ENCODE measurements at places on chromosomes 2 and 18.

- DNase-seq: no peak
These were observed 61.6 kb upstream of the NCOA1 start for GRCh38 chr2:24429197-24430074.

DNA sequence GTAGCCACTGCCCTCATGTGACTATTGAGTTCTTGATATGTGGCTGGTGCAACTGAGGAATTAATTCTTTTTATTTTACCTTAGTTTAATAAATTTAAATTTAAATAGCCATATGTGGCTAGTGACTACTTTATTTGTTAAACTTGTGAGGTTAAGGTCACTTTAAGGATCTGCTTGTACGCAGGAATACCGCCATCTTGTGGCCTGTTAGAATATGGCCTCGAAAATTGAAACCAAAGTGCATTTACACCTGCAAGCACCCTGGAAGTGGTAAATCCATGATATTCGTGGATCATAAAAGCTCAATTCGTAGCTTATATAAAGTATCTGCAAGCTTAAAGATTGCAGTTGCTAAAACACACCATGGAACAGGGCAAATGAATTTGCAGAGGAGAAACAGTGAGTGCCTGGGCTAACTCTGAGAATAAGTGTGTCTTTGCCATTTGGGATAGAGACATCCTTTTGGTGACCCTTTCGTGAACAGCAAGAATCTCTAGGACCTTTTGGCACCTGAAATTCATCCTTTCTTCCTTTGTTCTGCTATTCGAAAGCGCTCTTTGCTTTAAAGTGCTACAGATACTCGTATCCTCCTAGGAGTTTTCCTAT lies 59.9 kb upstream of the REG3A start:
- DNase-seq: no peak

DNA sequence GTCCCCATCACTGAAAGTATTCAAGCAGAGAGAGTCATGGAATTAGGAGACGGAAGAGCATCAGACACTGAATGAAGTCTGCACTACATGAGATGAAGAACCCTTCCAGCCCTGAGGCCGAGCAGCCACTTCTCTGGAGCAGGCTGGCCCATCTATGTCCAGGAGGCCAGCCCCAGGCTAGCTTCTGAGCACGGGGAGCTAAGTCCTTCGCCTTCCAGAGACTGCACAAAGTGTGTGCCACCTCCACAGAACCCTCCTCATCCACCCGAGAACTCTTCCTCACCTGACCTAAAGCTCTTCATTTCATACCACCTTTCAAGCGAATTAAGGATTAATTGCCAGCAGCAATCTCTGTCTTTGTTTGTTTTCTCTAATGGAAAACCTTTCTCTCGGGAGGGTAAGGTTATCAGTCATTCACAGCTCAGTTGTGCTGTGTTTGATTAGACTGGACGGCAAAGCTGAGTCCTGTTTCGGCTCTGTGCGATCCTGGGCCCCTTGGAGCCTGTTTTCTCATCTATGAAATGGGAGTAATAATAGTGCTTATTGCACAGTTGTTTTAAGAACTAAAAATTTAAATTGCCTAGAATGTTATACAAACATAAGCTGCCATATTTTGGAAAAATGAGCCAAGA lies 38.0 kb downstream of the SCTR start:
- DNase-seq: no peak

GRCh38 chr2:146385031-146385430 lies 1459.8 kb upstream of the ACVR2A start:
- DNase-seq: no peak

- no peak for DNase-seq
These were observed 158.8 kb downstream of the PTPRM start for GRCh38 chr18:7725897-7726296.

GRCh38 chr18:27887287-27887686 lies 289.6 kb downstream of the CDH2 start:
- DNase-seq: no peak

- no peak for DNase-seq
These were observed 2.9 kb downstream of the FN1 start for GRCh38 chr2:215432759-215433594.

DNA sequence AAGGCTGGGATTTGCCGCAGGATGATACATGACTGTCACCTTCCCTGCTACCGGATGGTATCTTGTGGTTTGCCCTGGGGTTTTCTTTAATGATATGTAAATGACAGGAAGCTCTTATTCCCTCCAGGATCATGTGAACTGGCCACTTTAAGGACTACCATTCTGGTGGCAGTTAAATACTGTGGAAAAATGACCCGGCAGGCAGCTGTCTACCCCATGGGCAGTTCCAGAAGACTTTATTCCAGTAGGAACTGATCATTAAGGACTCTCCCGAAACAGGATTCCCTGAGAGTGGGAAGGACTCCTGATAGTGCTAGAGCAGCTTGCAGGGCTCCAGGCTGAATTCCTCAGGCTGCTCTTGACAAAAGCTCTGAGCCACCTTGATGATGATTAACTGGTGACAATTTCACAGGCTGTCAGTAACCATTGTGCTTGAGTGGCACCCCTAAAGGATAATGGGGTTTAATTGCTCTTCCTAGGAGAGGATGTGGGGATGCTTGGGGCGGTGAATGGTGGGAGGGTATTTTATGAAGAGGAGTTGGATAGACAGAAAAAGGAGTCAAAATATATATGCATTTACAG lies 212.0 kb downstream of the CPS1 start:
- no peak for DNase-seq

- no peak for DNase-seq
These were observed 138.9 kb upstream of the KLHL14 start for GRCh38 chr18:32911660-32912284.

- no peak for DNase-seq
These were observed 59.7 kb downstream of the PTH2R start for GRCh38 chr2:208466151-208466919.

DNA sequence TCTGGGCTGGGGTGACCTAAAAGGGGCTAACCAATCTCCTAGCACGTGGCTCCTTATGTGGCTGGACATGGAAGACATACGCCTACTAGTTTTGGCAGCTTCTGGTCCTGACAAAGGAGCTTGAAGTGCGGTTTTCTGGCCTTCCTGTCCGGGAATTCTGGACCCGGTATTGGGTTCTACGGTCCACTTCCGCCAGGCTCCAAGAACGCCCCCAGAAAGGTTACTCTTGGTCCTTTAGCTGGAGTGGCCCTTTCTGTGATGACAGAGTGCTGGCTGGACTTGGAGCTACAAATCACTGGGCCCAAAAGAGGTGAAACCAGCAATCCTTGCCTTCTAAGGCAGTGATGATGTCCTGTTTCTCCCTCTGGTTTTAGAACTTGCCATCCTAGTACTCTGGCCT lies 164.2 kb upstream of the EPAS1 start:
- no peak for DNase-seq

DNA sequence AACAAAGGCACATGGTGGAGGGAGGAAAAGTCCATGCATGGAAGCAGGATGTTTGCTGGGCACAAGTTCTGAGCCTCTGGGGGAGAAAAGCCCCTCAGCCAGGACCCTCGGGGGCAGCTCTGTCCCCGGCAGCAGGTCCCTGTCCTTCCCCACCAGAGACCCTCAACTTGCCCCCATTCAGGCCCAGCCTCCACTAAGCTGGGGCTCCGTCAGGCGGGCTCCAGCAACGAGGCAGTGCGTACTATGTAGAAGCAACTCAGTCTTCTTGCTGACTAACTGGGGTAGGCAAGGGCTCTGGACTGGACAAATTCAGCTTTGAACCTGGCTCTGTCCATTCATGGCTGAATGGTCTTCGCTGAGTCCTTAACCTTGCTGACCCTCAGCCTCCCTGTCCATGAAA lies 23.0 kb downstream of the CFAP65 start:
- DNase-seq: no peak
